ENCODE measurements at places on chromosomes 16 and 17.

DNA sequence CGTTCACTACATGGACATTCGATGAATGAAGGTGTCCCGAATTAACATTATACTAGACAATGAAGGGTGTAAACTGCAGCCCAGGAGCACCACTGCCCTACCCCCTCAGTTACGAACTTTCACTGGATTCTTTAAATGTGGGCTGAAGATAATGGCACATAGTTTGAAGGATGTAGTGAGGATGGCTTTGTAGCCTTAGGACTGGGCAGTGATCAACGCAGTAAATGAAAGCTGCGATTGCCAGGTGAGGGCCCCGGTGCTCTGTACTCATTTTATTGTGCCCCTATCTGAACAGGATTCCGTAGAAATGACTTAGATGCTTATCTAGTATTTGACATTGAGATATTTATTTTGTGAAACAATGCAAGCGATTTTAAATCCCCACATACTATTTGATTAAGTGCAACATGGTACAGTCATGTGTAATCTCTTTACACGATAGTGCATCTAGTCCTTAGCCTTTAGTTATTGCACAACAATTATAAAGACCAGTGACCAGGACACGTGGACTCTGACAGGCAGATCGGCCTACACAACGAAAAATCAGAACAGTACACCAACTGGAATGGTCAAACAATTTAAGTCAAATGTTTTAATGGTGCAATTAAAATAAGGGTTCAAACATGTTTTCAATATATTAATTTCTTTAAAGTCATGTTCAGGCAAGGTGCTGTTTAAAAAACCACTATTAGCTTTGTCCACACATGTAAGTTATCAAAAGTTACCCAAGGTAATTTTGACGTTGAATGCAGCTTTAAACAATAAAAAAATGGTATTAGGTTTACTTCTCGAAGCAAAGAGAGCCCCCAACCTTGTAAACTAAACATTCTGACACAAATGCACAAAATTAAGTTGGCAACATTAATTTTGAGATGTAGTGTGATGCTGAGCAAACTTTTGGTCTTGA is 17.4 kb upstream of the ERN1 start:
- no peak for DNase-seq

GRCh38 chr17:61431594-61432311 is 20.5 kb upstream of the TBX4 start:
- DNase-seq = no peak

DNA sequence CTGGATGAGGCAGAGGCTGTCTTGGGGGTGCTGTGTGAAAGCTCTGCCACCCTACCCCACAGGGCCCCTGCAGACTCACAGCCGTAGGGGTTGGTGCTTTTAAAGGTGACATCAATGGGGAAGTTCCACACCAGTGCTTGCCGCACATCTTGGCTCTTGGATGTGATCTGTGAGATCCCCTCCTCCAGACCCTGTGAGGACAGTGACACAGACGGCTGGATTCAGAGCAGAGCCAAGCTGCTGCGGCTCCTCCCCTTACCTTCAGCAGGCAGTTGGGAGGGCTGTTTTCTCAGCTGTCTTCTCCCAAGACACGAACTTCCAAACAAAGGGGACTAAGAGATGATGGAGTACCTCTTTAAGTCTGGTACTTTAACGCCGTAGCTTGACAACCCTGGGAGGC is 4.8 kb downstream of the B9D1 start:
- DNase-seq = no peak

DNA sequence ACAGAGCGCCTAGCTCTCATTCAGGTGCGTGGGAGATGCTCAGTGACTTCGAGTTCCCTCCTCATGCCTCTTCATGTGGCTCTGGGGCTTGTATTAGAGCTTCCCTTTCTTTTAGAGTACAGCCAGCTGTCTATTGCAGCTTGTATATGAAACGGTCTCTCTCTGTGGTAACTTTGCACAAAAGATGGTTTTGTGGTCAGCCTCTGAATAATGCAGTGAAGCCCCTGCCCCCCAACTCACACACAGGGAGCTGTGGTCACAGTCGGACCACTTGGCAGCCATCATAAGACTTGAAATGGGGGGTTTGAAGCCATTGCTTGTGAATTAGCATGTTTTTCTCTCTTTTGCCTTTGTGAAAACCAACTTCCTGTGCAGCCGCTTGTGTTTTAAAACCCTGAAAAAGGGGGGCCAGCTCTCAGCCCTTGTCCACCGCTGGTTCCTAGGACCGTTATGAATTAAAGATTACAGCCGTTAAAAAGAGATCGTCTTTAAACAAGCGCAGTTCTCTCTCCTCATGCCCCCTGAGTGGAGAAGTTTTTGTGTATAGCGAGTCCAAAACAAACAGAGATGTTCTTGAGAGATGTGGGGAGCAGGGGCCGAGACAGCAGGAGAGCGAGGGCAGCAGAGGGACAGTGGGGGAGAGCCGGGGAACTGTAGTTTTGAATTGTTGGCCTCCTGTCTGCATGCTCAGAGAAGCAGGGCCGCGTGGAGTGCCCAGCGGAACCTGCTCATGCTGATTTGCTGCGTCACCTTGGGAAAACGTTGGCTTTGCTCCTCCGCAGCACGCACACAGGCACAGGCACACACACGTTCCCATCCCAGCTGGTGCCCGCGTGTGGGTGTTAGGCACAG is 199.0 kb downstream of the MSI2 start:
- no peak for DNase-seq

- peak; percentile 82 for DNase-seq
Measured at GRCh38 chr16:81006813-81007695, at the start of the genes CENPN and CMC2. TSS of gene CENPN (plus strand) at chr16:81007214. CDS start at chr16:81011940, 4,726 bp downstream. TSS of gene CMC2 (minus strand) at chr16:81006885. CDS start at chr16:80997394, 9,491 bp downstream.

- no peak for DNase-seq
Measured at GRCh38 chr17:81865733-81866439, 5.3 kb downstream of the ARHGDIA start.

- no peak for DNase-seq
Measured at GRCh38 chr17:55228683-55229192, 36.0 kb upstream of the HLF start.

DNA sequence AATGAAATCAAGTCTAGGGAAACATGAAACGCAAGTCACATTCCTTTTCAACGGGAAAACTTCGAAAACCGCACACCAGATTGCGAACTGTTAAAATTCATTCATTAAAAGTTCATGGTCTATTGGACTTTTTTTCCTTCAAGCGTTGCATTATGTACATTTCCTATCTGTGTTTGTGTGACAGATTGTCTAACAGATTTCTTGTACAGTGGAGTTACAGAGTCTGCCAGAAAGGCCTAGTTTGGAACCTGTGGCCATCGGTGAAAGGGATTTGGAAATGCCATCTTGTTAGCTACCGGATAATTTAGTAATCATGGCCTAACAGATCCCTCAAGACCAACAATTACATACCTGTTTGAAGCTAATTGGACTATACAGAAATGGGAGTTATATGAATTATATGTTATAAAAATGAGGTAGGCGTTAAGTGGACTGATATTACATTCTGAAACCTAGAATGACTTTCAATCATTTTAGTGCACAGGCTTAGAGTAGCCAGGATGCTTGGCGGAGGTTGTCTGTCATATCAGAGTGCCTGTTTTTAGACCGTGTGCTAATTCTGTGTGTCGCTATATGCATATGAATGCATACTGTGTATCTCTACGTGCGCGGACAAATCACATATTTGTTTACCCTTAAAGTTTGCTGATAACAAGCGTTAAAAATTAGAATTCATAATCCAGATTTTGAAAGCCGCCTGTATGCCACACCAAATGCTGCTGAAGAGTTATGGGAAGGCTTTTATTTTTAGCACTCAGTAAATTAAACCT is 885.4 kb upstream of the RBFOX1 start:
- no peak for DNase-seq

- no peak for DNase-seq
Measured at GRCh38 chr16:56554441-56554840, 10.4 kb upstream of the MT4 start.

DNA sequence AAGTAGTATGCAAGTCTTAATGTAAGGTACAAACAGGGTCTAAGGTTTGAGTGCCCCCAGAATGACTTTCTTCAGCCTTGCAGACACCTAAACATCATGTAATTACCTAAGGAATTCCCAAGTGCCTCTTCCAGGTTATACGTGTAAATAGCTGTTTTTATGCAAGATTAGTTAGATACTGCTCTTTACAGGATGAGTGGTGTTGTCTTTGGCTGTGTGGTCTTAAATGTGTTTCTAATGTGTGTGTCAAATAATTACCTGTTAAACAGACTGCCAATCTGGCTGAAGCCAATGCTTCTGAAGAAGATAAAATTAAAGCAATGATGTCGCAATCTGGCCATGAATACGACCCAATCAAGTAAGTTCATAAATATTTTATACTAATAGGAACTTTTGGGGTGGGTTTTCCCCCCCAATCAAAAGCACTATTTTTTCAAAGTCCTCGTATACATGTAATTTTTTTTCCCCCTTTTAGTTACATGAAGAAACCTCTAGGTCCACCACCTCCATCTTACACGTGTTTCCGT is 16.0 kb downstream of the RBBP6 start:
- no peak for DNase-seq

DNA sequence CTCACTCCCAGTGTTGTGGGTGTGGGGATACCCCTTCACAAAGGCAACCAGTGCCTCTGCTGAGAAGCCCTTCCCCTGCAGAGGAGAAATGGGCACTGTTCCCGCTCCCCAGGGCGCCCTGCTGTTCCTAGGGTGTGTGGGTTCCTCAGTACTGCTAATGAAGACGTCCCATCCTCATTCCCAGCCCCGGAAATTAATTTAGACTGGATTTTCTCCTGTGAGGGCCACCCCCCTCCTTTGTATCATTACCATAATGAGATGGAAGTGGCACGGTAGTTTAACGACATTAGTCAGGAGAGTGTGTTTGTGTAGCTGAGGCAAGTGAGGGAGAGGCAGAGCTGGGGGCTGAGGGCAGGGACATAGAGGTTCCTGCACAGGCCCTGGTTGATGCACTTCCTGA is 53.2 kb downstream of the PIPOX start:
- no peak for DNase-seq

DNA sequence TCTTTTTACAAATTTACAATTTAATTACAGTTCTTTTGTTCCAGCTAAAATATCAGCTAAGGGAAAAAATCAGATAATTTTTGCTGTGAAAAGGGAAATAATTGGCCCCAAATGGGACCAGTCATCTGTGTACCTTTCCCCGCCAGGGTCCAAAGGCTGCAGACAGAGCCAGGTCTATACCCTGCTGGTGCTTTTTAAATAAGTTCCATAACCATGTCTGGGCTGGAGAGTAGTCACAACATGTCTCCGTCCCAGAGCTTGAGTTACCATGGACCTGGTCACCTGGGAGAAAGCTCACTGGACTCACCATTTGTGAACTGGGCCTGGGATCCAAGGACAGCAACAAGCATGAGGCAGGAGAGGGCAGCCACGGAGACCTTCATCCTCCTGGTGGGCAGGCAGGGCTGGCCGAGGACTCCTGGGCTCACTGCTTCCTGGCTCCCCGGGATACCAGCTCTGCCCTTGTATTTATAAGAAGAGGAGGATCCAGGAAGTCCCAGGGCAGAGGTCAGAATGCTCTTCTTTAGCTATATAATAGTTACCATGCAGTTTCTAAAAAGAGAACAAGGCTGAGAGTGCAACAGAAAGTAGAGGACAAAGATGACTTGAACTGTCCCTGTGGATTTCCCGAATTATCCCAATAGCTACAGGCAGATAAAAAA is at the start of gene CCL15:
TSS of gene CCL15 (minus strand) at position 444 of the 662 bp plus-strand sequence. CDS start at position 383, 61 bp downstream.
- DNase-seq = no peak

GRCh38 chr17:32654324-32654723 is 167.5 kb downstream of the CDK5R1 start:
- DNase-seq = no peak

GRCh38 chr17:11144358-11145233 is 96.4 kb upstream of the SHISA6 start:
- peak; percentile 47 for DNase-seq

GRCh38 chr17:1203111-1203966 is 23.6 kb upstream of the ABR start:
- no peak for DNase-seq

- no peak for DNase-seq
Measured at GRCh38 chr16:75506107-75506506, 10.9 kb upstream of the CHST6 start.

DNA sequence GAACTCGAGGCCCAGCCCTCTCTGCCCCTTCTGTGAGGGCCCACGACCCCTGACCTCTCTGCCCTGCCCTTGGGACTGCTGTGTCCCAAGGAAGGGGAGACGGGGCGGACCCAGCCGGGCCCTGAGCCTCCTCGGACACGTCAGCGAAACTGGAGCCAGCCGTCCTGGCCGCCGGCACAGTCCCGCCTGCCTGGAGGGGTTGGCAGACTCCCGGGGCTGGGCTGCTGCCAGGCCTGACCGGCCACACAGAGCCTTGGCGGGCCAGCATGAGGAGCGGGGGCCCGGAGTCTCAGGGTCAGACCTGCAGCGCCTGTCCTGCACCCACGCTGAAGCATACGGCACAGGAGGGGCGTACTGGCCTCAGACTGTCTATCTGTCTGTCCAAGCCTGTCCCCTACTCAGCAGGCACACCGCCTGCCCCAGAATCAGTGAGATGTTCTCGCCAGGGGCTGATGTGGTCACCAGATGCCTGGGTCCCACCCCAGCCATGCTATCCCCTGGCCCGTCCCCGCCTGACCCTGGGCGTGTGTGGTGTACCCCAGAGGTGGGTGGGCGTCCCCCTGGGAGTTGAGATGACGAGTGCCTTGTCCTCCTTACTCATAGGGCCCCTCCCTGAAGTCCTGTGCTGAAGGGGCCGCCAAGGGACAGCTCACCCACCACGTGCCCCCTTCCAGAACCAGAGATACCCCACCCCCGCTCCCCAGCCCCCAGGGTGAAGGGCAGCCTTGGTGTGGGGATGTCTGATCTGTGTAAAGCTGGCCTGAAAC is 4.7 kb downstream of the VASN start:
- DNase-seq = no peak

- DNase-seq = peak; percentile 55
Measured at GRCh38 chr16:65576631-65577030, 454.8 kb upstream of the CDH11 start.

DNA sequence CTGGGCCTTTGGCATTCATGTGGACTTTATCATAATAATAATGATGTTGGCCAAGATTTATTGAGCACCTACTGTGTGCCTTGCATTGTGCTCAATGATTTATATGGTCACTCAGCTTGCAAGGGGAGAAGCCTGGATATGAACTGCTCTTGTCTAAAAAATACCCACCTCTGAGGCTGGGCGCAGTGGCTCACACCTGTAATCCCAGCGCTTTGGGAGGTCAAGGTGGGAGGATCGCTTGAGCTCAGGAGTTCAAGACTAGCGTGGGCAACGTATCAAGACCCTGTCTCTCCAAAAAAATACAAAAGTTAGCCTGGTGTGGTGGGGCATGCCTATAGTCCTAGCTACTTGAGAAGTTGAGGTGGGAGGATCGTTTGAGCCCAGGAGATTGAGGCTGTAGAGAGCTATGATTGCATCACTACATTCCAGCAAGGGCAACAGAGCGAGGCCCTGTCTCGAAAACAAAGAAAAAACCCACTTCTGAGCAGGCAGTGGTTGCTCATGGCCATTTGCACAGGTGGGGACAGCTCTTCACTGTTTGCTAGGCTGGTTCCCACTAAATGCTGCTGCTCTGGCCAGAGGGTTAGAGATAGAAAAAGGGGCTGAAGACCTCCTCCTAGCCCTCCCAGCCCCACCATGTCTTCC is 4.3 kb upstream of the ADGRG1 start:
- DNase-seq = no peak
